ENCODE measurements at places on chromosomes 2 and 18. TPM values are rescaled to one million over a fixed set of nuclear protein-coding genes. Genes with fewer than 3 reads are reported as not detected.

Gene SCG2
- total RNA-seq: not detected

DNA sequence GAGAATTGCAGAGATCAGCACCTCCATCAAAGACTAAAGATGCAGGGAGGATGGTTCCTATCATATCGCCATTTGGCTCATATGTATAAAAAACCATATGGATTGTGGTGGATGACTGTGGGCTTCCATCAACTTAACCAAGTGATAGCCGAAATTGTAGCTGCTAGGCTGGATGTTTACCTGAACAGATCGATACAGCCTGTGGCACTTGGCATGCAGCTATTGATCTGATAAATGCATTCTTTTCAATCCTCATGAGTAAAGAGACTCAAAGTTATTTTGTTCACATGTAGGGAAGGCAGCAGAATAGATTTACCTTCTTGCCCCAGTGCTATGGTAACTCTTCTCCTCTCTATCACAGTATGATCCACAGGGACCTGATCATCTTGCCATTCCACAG lies 18.5 kb downstream of the CHCHD5 start:
- no peaks in the 10 kb centered on the region for H3K36me3 ChIP-seq
- H3K4me1 ChIP-seq: peaks cover 8% of the 10 kb centered on the region
- no peaks in the 10 kb centered on the region for H3K27me3 ChIP-seq
- no peak overlapping the region for H3K4me3 ChIP-seq
- no peak overlapping the region for H3K27ac ChIP-seq
- no peak for DNase-seq

DNA sequence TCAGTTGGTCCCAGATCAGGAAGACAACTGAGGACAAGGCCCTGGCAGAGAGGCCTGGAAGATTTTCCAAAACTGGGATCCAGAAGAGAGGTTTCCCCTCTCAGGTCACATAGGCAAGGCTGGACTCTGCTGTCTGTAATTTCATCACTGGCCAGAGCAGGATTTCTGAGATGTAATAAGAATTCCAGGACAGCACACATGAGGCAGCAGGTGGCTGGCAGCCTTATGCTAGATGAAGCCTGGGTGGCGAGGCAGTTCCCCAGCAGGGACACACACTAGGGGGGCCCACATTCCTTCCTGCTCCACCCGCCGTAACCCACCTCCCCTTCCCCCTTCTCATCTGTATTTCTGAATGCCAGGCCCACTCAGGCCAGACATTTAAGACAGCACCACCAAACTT lies 98.6 kb downstream of the HNRNPLL start:
- no peaks in the 10 kb centered on the region for H3K36me3 ChIP-seq
- no peaks in the 10 kb centered on the region for H3K27me3 ChIP-seq
- no peak overlapping the region for H3K4me3 ChIP-seq
- H3K27ac ChIP-seq: no peak overlapping the region

GRCh38 chr2:128520340-128520739 lies 201.7 kb upstream of the HS6ST1 start:
- H3K27me3 ChIP-seq: no peaks in the 10 kb centered on the region
- no peak overlapping the region for H3K27ac ChIP-seq
- H3K4me3 ChIP-seq: no peak overlapping the region

DNA sequence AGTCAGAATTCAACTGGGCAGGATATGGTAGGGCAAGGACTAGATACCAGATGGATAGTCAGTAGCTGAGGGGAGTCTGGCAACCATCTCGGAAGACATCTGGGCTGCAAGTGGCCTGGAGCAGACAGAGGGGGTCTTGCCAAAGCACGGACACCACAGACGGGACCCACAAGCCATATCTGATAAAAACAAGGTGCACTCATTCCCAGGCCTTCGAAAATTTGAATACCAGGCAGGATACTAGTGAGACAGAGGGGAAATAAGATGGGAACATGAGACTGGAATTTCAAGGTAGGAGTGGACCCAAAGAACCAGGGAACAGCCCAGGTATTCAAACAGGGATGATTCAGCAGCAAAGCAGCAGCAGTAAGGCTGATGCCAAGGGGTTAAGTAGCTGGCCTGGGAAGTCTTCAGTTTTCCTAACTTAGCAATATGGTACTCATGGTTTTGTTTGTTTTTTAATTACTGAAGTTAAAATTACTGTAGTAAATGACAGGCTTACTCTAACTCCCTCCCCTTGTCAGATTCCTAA lies 144.9 kb upstream of the NCKAP5 start:
- no peaks in the 10 kb centered on the region for H3K4me1 ChIP-seq
- no peak overlapping the region for H3K4me3 ChIP-seq
- no peaks in the 10 kb centered on the region for H3K27me3 ChIP-seq

DNA sequence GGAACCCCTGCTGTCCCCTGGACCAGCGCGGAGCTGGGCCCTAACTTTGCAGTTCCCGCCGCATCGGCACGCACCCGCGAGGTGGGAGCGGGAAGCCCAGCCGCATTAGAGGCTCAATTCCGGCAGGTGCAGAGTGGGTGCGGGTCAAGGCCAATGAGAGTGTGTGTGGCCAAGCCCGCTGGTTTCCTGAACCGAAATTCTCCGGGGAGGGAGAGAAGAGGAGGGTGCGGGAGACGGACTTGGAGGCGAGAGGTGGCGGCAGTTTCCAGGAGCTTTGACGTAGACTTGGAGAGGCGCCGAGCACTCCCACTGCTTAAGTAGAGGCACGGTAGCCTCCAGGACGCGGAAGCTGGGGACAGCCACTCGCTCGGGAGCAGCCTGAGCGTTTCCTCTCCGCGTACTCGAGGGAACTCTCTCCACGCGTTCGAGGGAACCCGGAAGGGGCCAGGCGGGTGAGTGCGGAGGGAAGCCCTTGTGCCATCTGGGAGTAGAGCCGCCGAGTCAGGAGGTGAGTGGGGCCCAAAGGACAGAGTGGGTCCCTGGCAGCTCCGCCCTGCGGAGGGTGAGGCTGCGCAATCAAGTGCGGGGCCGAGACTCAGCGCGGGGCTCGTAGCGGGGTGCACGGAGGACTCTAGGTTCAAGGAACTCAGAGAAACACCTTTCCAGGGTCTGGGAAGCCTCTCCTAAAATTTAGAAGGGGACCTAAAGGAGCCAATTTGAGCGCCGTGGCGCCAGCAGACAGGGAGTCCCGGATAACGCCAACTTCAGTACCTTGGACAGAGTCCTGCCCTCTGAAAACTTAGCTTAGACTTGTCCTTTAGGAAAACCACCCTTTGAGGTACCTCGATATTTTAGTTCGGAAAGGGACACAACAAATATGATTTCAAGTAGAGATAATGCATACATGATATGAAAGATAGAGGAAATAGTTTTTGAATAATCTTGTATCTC lies at the start of gene FAM237A:
FAM237A (plus strand) TSS at position 413 of the 951 bp plus-strand sequence. CDS start 1,750 bp downstream, outside the sequence.
- no peaks in the 10 kb centered on the region for H3K36me3 ChIP-seq
- H3K27me3 ChIP-seq: peaks cover 61% of the 10 kb centered on the region
- no peaks in the 10 kb centered on the region for H3K4me1 ChIP-seq
- H3K27ac ChIP-seq: no peak within 1 kb of the TSS

GRCh38 chr2:129888896-129889295 lies 90.6 kb upstream of the RAB6C start:
- H3K36me3 ChIP-seq: no peaks in the 10 kb centered on the region
- no peak overlapping the region for H3K4me3 ChIP-seq
- H3K4me1 ChIP-seq: no peaks in the 10 kb centered on the region
- H3K27ac ChIP-seq: no peak overlapping the region

Gene RHBDD1
- total RNA-seq: 67.5 TPM

Gene EGR4
- total RNA-seq: not detected

Gene GKN1
- total RNA-seq: not detected

Gene UCN
- total RNA-seq: 1.9 TPM

Gene SCN2A
- 1.2 TPM for total RNA-seq

DNA sequence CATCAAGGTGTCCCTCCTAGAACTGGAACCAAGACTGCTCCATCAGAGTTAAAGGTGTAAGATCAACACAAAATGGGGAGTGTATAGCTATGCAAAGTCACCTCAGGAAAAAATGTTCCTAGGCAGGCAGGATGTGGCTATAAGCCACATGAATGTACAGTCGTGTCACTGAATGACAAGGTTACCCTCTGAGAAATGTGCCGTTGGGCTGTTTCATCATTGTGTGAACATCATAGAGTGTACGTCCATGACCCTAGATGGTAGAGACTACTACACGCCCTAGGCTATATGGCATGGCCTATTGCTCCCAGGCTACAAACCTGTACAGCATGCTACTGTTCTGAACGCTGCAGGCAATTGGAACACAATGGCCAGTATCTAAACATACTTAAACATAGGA lies 24.5 kb downstream of the TYMS start:
- H3K4me1 ChIP-seq: no peaks in the 10 kb centered on the region
- no peak overlapping the region for H3K27ac ChIP-seq
- no peak overlapping the region for H3K4me3 ChIP-seq
- H3K36me3 ChIP-seq: peaks cover 56% of the 10 kb centered on the region

- H3K27me3 ChIP-seq: no peaks in the 10 kb centered on the region
- H3K36me3 ChIP-seq: no peaks in the 10 kb centered on the region
- H3K4me3 ChIP-seq: peak overlapping the region; percentile 83
- peaks cover 33% of the 10 kb centered on the region for H3K4me1 ChIP-seq
Measured at GRCh38 chr2:69437751-69438154, 518 bp upstream of the NFU1 start.

GRCh38 chr2:231321556-231322334 lies 73.8 kb upstream of the B3GNT7 start:
- no peak overlapping the region for H3K27ac ChIP-seq
- peak; percentile 84 for DNase-seq
- H3K27me3 ChIP-seq: no peaks in the 10 kb centered on the region
- no peaks in the 10 kb centered on the region for H3K36me3 ChIP-seq
- H3K4me3 ChIP-seq: no peak overlapping the region

Gene ARL4C
- 75.0 TPM for total RNA-seq

GRCh38 chr2:104408266-104408665 lies 445.6 kb upstream of the POU3F3 start:
- no peak for DNase-seq
- H3K4me3 ChIP-seq: no peak overlapping the region
- H3K27ac ChIP-seq: no peak overlapping the region
- no peaks in the 10 kb centered on the region for H3K27me3 ChIP-seq
- no peaks in the 10 kb centered on the region for H3K36me3 ChIP-seq

DNA sequence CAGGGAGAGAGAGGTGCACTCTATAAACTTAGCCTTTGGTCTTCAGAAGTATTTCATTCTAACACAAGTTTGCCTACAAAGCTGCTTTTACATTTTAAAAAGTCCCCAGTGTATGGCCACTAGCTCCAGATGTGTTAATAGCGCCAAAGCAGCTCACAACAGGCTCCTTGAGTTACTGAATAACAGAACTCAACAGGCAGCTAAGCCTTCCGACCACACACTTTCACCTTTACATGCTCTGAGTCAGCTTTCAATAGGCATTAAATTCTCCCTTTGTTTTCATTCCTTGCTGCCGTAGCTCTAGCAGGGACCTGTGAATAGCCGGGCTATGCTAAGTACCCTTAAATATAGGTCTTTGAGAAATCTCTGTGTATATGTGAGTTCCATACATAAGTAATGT lies 262.8 kb upstream of the PARD3B start:
- H3K27ac ChIP-seq: no peak overlapping the region
- DNase-seq: no peak
- no peaks in the 10 kb centered on the region for H3K36me3 ChIP-seq
- no peaks in the 10 kb centered on the region for H3K27me3 ChIP-seq
- no peaks in the 10 kb centered on the region for H3K4me1 ChIP-seq

GRCh38 chr2:35428548-35428947 lies 927.0 kb upstream of the CRIM1 start:
- DNase-seq: no peak
- no peaks in the 10 kb centered on the region for H3K36me3 ChIP-seq
- H3K4me1 ChIP-seq: no peaks in the 10 kb centered on the region
- H3K27me3 ChIP-seq: no peaks in the 10 kb centered on the region
- no peak overlapping the region for H3K4me3 ChIP-seq

DNA sequence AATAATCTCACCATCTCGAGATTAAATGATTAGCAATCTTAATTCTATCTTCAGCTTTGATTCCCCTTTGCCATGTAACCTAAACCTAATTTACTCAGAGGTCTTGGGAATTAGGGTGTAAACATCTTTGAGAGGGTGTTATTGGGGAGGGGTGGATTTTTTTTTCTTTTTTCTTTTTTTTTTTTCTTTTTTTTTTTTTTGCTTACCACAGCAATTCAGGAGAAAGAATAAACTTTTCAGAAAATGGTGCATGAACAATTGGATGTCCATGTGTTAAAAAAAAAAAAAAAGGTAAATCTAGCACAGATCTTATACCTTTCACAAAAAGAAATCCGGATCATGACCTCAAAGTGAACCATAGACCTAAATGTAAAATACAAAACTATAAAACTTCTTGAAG lies 160.8 kb upstream of the FANCL start:
- DNase-seq: no peak
- H3K27me3 ChIP-seq: no peaks in the 10 kb centered on the region
- H3K4me3 ChIP-seq: no peak overlapping the region
- H3K36me3 ChIP-seq: no peaks in the 10 kb centered on the region
- no peak overlapping the region for H3K27ac ChIP-seq

- H3K36me3 ChIP-seq: no peaks in the 10 kb centered on the region
- no peak overlapping the region for H3K27ac ChIP-seq
- H3K4me3 ChIP-seq: no peak overlapping the region
Measured at GRCh38 chr2:239015218-239015900, 167.5 kb downstream of the TWIST2 start.

Gene FSHR
- total RNA-seq: not detected

Gene CAPN13
- total RNA-seq: 0.34 TPM

GRCh38 chr18:905948-906415 lies 1.3 kb downstream of the ADCYAP1 start:
- peaks cover 100% of the 10 kb centered on the region for H3K27me3 ChIP-seq
- H3K36me3 ChIP-seq: no peaks in the 10 kb centered on the region
- DNase-seq: no peak
- H3K27ac ChIP-seq: no peak overlapping the region
- peak overlapping the region; percentile 69 for H3K4me3 ChIP-seq

Gene PKDCC
- 44.8 TPM for total RNA-seq

GRCh38 chr18:45565280-45565970 lies 49.9 kb upstream of the SLC14A2 start:
- no peak for DNase-seq
- no peaks in the 10 kb centered on the region for H3K36me3 ChIP-seq
- H3K4me3 ChIP-seq: no peak overlapping the region
- no peak overlapping the region for H3K27ac ChIP-seq
- H3K27me3 ChIP-seq: no peaks in the 10 kb centered on the region
- H3K4me1 ChIP-seq: no peaks in the 10 kb centered on the region

DNA sequence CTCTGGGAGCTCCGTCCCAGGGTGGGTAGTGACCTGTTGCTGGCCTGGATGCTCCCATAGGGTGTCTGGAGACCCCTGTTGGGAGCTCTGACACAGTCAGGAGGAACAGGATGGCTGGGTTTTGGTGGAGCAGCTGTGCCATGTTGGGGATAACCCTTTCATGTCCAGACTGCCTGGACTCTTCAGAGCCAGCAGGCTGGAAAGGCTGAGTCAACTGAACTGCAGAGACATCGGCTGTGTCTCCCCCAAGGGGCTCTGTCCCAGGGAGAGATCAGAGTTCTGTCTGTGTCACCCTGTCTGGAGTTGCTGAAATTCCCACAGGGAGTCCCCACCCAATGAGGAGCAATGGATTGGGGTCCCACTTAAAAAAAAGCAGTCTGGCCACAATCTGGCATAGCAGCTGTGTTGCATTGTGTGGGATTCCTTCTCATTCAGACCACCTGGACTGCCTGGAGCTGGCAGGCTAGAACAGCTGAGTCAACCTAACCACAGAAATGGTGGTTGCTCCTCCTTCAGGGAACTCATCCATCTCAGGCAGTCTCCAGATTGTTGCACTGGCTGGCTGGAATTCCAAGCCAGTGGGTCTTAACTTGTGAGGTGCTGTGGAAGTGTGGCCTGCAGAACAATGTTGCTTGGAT lies 37.2 kb downstream of the AGPS start:
- DNase-seq: no peak
- no peaks in the 10 kb centered on the region for H3K27me3 ChIP-seq
- H3K36me3 ChIP-seq: peaks cover 3% of the 10 kb centered on the region
- no peak overlapping the region for H3K4me3 ChIP-seq
- no peaks in the 10 kb centered on the region for H3K4me1 ChIP-seq
- no peak overlapping the region for H3K27ac ChIP-seq

GRCh38 chr18:4238966-4239365 lies 216.1 kb downstream of the DLGAP1 start:
- no peaks in the 10 kb centered on the region for H3K27me3 ChIP-seq
- no peak overlapping the region for H3K4me3 ChIP-seq
- no peak for DNase-seq
- H3K27ac ChIP-seq: no peak overlapping the region

Gene ATIC
- total RNA-seq: 78.6 TPM

Data from spleen (tissue), 13 donors.